ENCODE measurements at places on chromosomes 12 and 14.

DNA sequence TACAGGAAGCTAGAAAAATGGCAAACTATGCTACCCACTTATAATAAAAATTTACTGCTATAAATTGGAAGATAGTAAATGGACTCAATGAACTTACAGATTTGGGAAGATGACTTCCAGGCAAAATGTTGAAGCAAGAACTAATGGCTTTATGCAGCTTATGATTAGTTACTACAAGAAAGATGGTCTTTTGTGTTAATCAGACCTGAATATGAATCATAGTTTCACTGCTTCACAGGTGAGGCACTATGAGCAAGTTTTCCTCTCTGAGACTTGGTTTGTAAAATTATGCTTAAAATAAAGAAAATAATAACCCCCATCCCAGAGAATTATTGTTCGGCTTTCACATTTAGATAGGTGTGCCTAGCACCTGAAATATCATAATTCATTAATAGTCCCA, 19.8 kb upstream of the DCN start:
- no peak for DNase-seq

DNA sequence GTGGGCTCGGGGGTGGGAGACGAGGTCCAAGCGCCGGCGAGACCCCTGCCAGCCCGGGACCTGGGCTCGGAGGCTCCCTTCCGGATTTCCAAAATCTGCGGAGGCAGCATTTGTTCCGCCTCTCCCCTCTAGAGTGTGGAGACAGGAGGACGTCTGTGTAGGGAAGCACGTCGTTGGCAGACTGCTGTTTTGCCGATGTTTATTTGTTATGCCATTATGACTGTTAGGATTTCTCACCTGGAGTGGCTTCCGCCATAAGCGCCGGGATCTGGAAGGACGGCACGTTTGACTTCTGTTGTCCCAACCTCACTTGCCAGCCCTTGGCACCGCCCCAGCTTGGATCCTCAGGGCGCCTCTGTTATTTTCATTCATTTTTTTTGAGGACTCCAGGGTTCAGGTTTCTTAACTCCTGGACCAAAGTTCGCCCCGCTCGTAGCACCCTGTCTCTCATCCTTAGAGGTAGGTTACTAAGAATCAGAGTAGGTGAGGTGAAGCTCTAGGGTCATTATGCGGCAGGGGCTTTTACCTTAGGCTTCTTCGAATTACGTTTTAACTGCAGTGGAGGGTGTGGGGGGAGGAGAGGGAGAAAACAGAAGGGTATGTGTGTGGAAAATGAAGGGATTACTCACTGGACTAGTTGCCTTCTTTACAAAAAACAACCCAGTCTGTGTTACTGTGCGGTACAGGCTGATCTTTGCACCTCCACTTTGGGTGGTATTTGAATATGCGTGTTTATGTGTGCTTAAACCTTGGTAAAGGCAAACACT, 547 bp upstream of the PYGL start:
- no peak for DNase-seq

DNA sequence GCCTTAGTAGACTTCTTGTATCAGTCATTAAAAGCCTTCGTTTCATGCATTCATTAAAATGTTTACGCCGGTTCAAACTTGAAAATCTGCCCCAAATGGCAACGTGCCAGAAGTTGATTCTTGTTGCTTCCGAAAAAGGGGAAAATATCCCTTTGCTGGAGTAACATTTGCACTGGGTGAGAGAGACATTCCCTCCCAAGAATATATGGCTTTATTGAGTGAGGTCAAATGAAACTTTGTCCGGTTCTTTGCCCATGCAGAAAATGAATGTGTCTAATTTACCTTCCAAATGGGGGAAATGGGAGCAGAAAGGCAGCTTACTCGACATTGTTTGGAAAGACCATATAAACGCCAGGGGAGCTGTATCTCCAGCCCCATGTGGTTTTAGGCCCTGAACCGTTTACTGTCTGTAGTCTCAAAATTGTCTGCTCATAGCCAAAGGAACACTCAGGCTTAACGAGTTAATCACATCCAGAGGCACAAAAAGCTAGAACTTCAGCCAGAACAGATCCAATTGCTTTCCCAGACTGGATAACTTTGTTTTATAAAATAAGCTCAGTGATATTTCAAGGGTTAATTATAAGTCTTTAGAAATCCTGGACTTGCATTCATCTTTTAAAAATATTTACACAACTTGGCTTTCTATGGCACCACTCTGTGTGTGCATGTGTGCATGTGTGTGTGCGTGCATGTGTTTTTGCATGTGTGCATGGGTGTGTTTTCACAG, 2.9 kb upstream of the EMP1 start:
- DNase-seq, result no peak

DNA sequence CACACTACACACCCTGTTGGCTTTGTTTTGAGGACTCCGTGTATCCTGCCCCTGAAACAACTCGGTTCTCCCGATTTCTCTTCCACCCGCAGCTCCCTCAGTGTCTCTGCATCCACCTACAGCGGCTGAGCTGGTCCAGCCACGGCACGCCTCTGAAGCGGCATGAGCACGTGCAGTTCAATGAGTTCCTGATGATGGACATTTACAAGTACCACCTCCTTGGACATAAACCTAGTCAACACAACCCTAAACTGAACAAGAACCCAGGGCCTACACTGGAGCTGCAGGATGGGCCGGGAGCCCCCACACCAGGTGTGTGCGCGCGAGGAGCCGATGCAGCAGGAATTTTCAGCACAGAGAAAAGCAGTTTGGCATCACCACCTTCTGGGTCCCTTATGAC, 10.5 kb downstream of the ALKBH2 start:
- no peak for DNase-seq

GRCh38 chr14:49549881-49550280, 36.3 kb downstream of the RPS29 start:
- no peak for DNase-seq

GRCh38 chr14:103214461-103214958, 91.2 kb downstream of the TNFAIP2 start:
- DNase-seq, result no peak

DNA sequence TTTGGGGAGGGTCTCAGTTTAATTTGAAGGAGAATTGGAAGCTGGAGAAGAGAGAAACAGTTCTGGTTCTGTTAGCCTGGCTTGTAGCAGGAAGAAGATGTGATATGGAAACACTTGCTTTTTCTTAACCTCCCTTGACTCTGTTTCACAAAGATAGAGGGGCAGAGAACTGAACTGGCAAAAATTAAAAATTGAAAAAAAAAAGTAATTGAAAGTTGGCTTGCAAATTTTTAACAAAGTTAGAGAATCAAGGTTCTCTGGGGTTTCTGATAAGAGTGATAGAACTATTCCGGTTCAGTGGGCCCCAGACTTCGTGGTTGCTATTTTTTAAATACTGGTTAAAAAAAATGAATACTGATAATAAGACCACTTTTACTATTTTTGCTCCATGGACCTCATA, 2.8 kb downstream of the CRADD start:
- DNase-seq, result no peak

- DNase-seq, result no peak
Observed at GRCh38 chr14:67817750-67818438, 1.5 kb upstream of the ZFYVE26 start.

- DNase-seq, result no peak
Observed at GRCh38 chr14:95327558-95328374, 8.1 kb upstream of the CLMN start.

DNA sequence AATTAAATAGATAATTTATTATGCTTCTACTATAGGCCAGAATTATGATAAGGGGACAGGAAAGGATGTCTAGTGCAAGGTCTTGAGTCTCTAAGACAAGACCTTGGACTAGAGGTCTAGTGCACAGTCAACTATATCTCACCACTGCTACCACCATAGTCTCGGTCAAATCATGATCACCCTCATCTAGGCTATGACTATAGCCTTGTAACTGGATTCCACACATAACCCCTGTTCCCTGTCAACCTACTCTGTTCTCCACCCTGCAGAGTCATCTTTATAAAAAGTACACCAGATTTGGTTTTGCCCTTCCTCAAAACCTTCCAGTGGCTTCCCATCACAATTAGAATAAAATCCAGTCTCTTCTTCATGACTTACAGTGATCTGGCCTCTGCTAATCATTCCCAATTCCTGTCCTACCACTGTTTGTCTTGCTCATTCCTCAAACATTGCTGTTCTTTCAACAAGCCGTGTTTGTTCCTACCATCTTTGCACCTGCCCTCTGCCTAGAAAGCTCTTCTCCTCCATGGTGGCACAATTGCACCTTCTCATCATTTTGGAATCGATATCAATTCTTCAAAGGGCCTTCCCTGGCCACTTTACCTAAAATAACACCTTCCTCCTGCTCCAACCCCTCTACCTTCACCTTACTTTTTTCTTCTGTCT, 169.4 kb downstream of the FOXN3 start:
- no peak for DNase-seq

- no peak for DNase-seq
Observed at GRCh38 chr12:26046203-26046602, 78.6 kb downstream of the BHLHE41 start.

GRCh38 chr14:89503431-89503996, 86.5 kb upstream of the FOXN3 start:
- no peak for DNase-seq

DNA sequence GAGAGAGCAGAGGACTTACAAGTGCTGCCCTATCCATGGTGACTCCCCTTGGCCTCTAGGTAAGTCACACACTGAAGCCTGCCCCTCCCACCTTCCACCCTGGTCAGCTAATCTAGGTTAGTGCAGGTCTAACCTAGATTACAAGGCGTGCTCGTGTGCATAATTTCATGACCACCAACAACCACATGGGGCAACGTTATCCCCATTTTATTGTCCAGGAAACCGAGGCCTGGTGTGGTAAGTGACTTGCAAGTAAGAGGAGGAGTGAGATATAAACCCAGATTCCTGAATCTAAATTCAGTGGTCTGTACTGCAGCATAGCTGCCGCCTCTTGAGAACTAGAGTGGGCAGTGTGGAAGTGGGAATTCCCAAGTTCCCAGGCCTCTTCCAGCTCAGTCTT, 171.1 kb downstream of the DAD1 start:
- no peak for DNase-seq

GRCh38 chr12:46269429-46270241, 792 bp upstream of the SLC38A1 start:
- no peak for DNase-seq

DNA sequence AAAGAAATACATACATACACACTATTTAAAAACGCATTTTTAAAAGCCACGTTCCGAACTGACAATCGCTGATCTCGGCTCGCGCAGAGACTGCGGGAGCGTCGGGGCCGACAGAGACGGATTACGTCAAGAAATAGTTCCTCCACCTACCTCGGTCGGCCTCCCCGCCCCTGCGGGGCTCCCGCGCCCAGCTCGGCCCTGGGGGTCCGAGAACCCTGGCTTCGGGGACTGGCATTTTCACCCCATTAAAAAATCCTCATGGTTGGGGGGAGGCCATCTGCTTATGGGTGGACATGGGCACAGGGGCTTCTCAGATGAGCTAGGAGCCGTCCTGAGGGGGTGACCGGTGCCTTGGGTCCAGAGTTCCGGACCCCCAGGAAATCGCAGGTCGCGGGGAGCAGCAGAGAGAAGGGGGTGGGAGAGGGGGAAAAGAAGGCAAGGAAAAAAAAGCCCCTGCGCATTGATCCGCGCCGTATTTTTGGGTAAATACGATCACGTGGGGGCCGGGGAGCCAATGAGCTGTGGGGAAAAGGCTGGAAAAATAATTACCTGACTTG, 324 bp upstream of the HOXC9 start:
- peak; percentile 80 for DNase-seq

DNA sequence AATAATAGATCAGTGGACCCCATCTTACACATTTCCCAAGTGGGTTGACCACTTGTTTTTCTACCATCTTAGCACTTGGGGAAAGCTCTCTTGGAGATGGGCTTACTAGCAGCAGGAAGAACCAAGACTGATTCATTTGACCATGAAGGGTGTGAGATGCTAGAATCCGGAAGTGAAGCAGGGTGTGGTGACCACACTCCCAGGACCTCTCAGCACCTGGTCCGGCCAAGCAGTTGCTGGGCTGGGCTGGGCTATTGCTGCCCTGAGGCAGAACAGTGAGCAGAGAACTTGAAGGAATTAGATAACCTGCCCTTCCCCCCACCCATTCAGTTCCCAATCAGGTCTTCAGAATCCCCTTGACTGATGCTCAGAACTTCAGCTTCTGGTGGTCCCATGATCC, 24.4 kb downstream of the ADCY6 start:
- DNase-seq, result no peak

GRCh38 chr12:2351161-2351560, 298.4 kb downstream of the CACNA1C start:
- DNase-seq, result no peak

- DNase-seq, result no peak
Observed at GRCh38 chr12:39047539-39048262, 142.3 kb upstream of the CPNE8 start.

DNA sequence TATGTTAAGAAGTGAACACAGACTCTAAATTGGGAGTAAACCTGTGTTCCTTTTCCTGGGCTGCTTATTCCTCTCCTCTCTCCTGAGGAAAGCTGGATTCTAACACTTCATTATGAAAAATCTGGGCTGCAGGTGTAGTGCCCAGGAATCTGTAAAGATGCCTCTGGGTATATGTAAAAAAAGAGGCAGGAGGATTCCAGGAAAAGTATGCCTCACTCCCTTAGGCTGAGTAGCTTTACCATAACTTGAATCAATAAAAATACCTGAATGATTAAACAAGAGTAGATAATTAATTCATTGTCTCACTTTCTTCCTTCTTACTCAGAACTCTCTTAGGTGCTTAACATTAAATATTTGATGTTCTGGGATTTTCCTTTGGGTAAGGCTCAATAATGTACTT, 185.1 kb downstream of the GRIP1 start:
- no peak for DNase-seq

- DNase-seq, result no peak
Observed at GRCh38 chr14:94545131-94545841, 16.0 kb upstream of the SERPINA4 start.

GRCh38 chr12:58883576-58884334, 36.5 kb downstream of the LRIG3 start:
- no peak for DNase-seq

DNA sequence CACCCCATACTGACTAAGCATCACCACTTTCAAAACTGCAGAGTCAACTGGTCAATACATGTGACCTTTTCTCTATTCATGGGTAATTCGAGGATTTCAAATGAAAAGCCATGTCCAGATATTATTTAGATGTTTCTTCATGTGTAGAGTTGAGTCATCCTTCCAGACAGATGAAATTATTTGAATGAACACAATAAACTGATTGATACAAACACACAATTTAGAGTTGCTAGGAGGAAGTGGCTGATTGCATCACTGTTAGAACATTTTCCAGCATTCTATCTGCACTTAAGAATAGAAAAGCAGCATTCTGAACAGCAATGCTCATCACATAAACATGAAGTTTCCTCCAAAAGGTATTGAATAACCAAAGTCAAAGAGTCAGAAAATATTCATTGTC, 273.5 kb upstream of the SOX5 start:
- DNase-seq, result no peak

DNA sequence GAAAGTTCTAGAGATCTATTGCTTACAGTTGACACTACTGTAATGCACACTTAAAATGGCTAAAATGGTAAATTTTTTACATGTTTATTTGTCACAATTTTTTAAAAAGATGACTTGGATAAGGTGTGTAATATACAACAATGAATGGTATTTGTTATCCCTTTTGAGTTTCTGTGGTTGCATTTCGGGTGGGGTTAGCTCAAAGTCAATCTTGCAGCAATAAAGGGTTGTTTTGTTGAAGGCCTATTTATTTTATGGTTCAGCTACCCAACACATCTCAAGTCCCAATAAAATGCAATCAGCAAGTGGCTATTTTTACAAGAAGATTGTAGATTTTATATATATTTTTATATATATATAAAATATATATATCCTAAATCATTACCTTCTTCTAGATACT, 22.1 kb downstream of the SNRPF start:
- no peak for DNase-seq

GRCh38 chr14:102965282-102965681, 42.8 kb downstream of the AMN start:
- DNase-seq, result no peak
